RPMI7951 (cell line): ENCODE measurements at places on chromosomes 7 and 10.
A peak's percentile ranks its signal among the peaks of the same experiment; 100 is the strongest.

GRCh38 chr10:109973326-109973829 lies 34.4 kb upstream of the ADD3 start:
- DNase-seq: no peak

GRCh38 chr10:30178356-30178964 lies 119.1 kb upstream of the JCAD start:
- DNase-seq: no peak

- DNase-seq: no peak
Observed at GRCh38 chr7:112122798-112123197, 83.4 kb downstream of the DOCK4 start.

DNA sequence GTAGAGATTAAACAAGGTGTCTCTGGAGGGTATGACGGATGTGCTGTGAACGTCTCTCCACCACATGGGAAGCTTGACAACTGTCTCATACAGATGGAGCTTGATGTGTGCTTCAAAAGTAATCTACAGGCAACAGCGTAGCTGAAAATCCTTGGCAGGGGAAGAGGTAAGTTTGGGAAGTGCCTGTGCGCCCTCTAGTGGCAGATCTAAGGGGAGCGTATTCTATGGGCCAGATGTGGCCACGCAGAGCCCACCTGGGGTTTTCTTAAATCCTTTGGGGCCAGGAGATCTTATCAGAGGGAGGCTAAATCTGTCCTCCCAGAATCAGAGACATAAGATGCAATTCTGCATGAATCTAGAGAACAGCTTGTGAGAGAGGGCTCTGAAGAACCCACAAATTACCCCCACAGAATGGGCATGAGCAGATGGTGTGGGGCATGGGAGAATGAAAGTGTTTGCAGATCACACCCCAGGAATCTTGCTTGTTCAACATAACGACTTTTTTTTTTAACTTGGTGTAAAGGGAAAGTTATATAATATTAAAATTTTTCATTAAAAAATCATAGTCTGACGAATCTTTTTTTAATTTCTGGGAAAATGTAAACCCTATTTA lies 91.2 kb upstream of the MPP7 start:
- DNase-seq: peak; percentile 51
